ENCODE measurements at places on chromosomes 7 and 10.

GRCh38 chr7:137439829-137440825 lies 96.6 kb upstream of the PTN start:
- DNase-seq, result no peak

DNA sequence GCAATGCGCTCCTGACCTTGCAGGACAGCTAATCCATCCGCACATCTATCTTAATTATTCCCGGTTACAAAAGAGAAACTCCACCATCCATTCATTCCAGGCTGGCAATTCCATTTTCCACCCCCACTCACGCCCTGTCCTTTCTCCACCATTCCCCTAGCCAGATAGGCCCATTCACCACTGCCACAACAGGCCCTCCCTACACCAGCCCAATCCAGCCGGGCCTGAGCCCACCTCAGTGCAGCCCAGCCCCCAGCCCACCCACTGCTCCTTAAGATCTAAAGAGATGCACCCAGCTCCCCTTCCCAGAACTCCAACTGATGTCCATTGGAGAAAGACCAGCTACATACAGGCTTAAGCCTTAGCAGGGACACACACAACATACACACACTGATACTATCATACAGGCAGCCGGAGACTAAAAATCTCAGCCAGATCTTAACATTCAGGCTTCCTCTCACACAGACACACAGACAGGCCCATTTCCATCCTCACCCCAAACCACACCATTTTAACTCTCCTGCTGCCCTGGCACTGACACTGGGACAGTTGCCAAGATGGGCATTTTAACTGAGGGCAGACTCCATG lies 38.0 kb upstream of the PAX2 start:
- no peak for DNase-seq

GRCh38 chr10:12973149-12973718 lies 28.3 kb downstream of the CCDC3 start:
- peak; percentile 17 for DNase-seq

DNA sequence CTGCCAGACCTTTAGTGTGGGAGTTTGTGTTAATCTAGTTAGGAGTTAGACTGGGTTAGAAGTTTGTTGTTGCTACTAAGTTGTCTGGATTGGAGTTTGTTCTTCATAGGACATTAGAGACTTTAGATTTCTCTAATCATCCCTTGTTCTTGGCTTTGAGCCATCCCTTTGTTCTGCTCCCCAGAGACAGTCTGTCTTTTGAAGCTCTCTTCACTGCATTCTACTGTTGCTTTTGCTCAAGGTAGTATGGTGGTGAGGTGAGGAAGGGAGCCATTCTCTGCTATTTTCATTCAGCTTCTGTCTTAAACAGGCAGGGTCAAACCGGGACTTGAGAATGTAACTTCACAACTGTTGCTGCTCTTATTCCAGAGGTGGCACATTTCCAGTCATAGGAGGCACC lies 10.4 kb upstream of the TARP start:
- DNase-seq, result no peak
